ENCODE measurements at places on chromosomes 3 and 15.
A peak's percentile ranks its signal among the peaks of the same experiment; 100 is the strongest.

DNA sequence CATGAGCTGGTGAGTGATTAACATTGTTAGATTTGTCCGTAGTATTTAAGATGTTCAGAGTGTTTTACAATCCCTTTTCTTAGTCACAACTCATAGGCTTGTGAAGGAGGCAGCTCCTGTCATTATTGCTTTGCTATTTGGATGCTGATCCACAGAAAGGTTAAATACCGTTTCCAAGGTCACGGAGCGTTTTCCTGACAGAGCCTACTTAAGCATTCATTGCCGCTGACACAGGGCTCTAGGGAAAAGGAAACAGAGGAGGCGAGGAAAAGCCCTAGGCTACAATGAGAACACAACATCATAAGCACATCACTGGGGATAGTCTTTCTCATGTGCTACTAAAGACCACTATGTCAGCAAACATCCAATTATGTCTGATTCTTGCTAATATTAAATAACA is 38.5 kb upstream of the CPB1 start:
- no peak for DNase-seq

- DNase-seq, result peak; percentile 43
These were observed 77.0 kb upstream of the PLSCR5 start for GRCh38 chr3:146682171-146682570.

DNA sequence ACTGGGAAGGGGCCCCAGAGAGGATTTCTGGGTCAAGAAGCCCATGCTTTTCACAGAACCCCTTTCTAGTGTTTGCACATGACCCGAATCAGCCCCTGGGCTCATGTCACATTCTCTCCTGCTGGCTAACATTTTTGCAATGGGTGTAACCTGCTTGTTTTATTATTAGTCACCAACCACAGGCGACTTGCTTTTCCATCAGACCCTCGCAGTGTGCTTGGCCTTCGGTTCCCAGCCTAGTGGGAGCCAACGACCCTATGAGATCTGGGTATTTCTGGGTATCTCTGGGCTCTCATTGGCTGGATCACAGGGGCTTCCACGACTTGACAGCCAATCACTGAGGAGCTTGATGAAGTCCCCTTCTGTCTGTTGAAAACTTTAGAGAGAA is 11.0 kb upstream of the FBLN2 start:
- DNase-seq, result no peak

DNA sequence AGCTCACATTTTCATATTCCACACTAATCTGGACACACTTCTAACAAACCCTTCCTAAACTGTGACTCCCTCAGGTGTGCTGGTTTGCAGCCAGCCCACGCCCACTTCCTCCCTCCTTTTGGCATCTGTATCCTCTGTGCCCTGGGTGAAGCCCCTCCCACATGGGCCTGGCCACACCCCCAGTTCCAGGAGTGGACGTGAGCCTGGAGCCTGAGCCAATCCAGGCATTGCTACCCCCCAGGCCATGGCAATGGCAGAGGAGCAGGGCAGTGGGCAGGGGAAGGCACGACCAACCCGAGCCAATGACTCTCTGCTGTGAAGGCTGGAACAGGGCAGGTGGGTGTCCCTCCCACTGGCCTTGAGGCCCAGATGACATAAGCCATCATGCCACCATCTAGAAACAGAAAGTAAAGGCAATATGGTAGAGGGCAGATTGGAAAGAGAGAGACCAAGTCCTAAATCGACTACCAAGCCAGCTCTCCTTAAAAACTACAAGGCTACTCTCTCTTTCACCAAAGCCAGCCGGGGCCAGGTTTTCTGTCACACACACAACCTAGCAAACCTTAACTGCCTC is 18.6 kb downstream of the FAM174B start:
- DNase-seq, result peak; percentile 86

- DNase-seq, result no peak
These were observed 45.9 kb upstream of the TMEM115 start for GRCh38 chr3:50405249-50405648.

DNA sequence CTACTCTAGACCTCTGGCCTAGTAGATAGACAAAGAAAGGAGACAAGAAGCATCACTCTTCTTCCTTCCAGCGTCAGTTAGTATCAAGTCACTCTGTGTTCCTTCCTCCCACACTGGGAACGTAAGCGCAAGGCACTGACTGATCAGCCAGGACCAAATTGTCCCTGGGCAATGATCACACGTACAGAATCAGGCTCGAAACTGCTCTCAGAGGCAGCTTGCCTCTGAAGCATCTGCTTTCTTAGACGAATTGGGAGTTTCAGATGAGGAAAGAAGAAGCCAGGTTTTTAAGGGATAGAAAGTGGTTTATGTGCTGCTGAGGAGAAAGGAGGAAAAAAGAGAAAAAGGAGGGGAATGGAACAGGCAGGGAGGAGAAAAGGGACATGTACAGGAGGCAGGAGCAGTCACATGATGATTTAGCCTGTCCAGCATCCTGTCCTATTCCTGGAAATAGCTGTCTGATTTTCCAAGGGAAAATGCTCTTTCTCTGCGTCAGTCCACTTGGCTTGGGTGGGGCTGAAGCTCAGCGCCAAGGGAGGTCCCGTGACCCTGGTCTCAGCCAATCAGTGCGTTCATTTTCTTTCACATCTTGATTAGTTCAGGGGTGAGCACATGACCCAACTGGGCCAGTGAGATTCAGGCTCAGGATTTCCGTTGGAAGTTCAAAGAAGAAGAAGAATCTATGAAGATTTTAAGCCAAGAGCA is 102.0 kb upstream of the PRICKLE2 start:
- no peak for DNase-seq

GRCh38 chr3:170809007-170809974 is 60.7 kb downstream of the RPL22L1 start:
- peak; percentile 73 for DNase-seq

DNA sequence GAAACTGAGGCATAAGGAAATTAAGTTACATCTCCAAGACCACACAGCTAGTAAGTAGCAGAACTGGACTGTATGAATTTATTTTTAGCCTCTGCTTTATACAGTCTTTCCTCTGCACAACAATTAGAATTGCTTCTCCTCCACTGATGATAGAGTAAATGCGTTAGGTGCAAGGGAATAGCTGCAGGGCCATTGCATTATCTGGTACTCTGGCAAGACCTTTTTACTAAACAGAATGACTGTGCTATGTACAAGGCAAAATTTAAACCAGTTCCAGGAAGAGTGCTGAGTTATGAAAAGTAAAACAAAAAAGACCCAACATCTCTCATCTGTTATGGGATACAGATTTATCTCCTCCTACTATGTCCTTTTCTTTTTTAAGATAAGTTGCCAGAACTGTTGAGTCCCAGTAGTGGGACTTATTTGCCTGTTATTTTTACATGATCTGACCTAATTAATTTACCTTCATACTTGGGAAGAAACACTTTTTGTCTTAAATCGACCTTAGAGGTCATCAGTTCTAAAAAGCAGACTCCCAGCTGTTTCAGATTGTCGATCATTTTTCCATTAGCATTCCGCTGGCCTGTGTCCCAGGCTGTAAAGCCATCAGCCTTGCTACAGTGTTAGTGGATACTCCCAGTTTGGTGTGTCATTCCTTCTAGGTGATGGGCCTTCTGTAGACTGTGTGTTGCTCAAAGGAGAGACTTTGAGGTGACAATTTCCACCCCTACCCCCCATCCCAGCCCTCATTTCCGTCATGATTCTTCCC is 147.5 kb upstream of the NUDT16 start:
- no peak for DNase-seq

- no peak for DNase-seq
These were observed 171.2 kb downstream of the APBA2 start for GRCh38 chr15:29056839-29057450.

- no peak for DNase-seq
These were observed 11.5 kb upstream of the CCR9 start for GRCh38 chr3:45874677-45875346.

DNA sequence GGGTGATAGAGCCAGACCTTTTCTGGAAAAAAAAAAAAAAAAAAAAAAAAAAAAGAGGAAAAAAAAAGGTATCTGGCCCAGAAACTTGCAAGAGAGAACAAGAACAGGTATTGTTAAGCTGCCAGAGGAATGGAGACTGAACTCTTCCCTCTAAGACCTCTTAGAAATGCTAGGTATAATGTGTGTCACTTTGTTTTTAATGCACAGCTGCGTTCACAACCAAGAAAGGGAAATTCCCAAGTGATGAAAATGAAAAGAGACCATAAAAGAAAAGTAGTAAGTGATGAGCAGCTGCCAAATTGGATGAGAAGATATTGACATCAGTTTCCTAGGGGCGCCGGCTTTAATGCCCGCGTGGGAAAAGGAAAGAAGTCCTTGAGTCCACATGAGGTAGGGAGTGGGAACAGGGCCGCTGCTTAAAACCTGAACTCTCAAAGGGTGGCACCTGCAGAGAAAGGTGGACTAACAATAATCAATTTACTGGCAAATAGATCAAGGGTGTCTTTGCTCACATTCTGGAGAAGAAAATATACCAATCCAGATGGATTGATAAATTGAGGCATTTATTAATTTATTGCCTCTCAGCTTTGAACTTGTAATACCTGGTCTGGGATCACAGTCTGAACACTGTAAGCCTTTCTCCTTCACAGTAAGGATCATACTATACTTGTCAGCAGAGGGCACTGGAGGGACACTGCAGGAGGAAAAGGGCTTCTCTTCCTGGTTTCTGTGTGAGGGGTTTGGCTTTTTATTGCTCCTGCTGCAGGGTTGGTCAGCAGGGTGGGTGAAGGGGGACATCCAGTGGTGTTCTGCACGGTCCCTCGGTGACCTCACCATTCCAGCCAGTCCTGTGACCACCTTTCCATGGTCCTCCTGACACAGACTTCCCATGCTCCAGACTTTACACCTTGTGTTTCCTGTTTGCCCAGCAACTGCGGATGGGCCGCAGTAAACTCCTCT is 131.6 kb downstream of the AQP9 start:
- DNase-seq, result peak; percentile 87

GRCh38 chr3:11060500-11061251 is 68.1 kb downstream of the SLC6A1 start:
- DNase-seq, result peak; percentile 36

- DNase-seq, result peak; percentile 61
These were observed 87.3 kb upstream of the ROPN1 start for GRCh38 chr3:124078953-124079911.

Data from DMS53 (cell line).